ENCODE measurements at places on chromosomes 5 and 9. TPM values are rescaled to one million over a fixed set of nuclear protein-coding genes. Genes with fewer than 3 reads are reported as not detected.
A peak's percentile ranks its signal among the peaks of the same experiment; 100 is the strongest.

KIF20A gene
- 50.4 TPM for total RNA-seq

PCDHGA12 gene
- 0.17 TPM for total RNA-seq

PDE6A gene
- total RNA-seq: not detected

SOHLH1 gene
- not detected for total RNA-seq

BTNL9 gene
- total RNA-seq: not detected

PRSS3 gene
- not detected for total RNA-seq

MEGF10 gene
- 0.56 TPM for total RNA-seq

SYK gene
- 0.19 TPM for total RNA-seq

C1QTNF2 gene
- total RNA-seq: not detected

ANKRD31 gene
- 0.58 TPM for total RNA-seq

IFNA2 gene
- not detected for total RNA-seq

IL9 gene
- 2.6 TPM for total RNA-seq

GRCh38 chr5:133851521-133851920, 116.9 kb downstream of the C5orf15 start:
- no peak overlapping the region for H3K4me3 ChIP-seq
- peaks cover 16% of the 10 kb centered on the region for H3K27me3 ChIP-seq
- no peak overlapping the region for H3K27ac ChIP-seq
- H3K36me3 ChIP-seq: no peaks in the 10 kb centered on the region

DNA sequence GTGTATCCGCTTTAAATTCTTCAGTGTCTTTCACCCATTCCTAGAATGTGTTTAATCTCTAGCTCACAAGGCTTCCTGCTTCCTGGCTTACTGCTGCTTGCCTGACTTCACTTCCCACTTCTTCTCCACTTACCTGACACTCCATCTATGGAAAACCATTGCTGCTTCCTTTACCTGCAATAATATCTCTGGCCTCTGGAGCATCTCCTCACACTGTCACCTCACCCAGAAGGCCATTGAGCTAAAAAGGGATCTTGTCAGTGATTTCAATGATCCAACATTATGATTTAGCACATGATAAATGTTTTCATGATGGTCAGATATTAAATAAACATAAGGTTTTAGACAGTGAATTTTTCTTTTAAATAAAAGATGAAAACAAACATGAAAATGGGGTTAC, 281.1 kb downstream of the MRPS30 start:
- no peaks in the 10 kb centered on the region for H3K4me1 ChIP-seq
- no peaks in the 10 kb centered on the region for H3K27me3 ChIP-seq
- H3K27ac ChIP-seq: no peak overlapping the region
- no peak for DNase-seq
- H3K36me3 ChIP-seq: peaks cover under 1% of the 10 kb centered on the region

GRCh38 chr5:23530571-23530970, 23.2 kb downstream of the PRDM9 start:
- H3K27me3 ChIP-seq: no peaks in the 10 kb centered on the region
- H3K27ac ChIP-seq: no peak overlapping the region
- no peaks in the 10 kb centered on the region for H3K4me1 ChIP-seq

DNA sequence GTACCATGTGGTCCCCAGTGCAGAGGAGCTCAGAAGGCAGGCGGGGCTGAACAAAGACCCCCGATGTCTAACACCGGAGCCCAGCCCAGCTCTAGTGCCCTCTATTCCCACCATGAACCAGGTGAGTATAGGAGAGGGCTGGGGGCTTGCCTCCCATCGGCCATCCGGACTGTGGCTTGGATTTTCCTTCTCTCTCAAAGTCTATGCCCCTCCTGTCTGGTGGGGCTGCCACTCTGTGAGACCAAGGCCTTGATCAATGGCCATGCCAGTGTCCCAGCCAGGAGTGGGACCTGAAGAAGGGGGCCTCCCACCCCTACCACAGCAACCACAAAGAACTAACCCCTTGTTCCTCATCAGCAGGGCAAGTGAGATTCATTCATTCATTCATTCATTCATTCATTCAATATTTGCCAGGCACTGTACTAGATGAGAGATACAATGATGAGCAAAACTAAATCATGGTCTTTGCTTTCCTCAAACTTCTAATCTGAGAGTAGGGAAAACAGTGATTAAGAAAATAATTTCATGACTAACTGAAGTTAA, 47.6 kb downstream of the ARHGEF37 start:
- peaks cover 22% of the 10 kb centered on the region for H3K4me1 ChIP-seq
- H3K27ac ChIP-seq: no peak overlapping the region
- no peaks in the 10 kb centered on the region for H3K27me3 ChIP-seq
- H3K36me3 ChIP-seq: no peaks in the 10 kb centered on the region
- no peak overlapping the region for H3K4me3 ChIP-seq

DNA sequence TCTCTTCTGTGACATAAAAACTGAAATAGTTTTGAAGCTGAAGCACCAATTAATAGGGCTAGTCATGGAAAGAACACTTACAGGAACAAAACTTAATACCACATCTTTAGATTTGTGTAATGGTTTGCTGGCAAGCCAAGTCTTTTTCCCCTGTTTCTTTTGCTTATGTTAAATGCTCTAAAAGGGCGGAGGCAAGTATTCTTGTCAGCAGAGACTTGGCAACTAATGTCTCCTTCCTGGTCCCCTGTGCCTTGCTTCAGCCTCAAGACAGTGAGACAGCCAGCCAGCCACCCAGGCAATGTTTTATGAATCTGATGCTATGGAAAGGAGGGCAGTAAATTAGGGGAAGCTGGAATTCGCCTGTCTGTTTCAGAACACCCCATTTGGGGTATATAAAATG, 45.7 kb downstream of the PRRC1 start:
- no peak for DNase-seq
- no peak overlapping the region for H3K27ac ChIP-seq
- no peak overlapping the region for H3K4me3 ChIP-seq
- H3K4me1 ChIP-seq: peaks cover 3% of the 10 kb centered on the region

- no peaks in the 10 kb centered on the region for H3K27me3 ChIP-seq
- no peaks in the 10 kb centered on the region for H3K4me1 ChIP-seq
- H3K4me3 ChIP-seq: no peak overlapping the region
- H3K36me3 ChIP-seq: no peaks in the 10 kb centered on the region
- H3K27ac ChIP-seq: no peak overlapping the region
- DNase-seq: no peak
Measured at GRCh38 chr9:115849679-115850412, 303.7 kb upstream of the PAPPA start.

GRCh38 chr9:131841765-131842318, 102.0 kb upstream of the RAPGEF1 start:
- H3K4me1 ChIP-seq: peaks cover 24% of the 10 kb centered on the region
- H3K4me3 ChIP-seq: no peak overlapping the region

DNA sequence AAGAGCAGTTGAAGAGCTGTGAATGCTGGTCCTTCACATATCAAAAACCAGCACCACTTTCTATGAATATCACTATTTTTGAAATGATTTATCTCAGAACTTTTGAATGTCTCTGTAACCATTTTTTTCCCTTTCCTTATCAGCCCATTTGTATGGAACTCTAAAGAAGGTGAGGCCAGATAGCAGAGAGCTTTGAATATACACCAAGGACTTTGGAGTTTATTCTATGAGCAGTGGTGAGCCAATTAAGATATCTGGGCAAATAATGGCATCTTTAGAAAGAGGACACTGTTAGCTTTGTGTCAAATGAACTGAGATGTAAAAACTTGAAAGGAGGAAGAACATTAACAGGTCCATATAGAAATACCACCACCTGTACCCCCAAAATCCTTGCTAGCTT, 22.0 kb downstream of the KCTD16 start:
- H3K4me1 ChIP-seq: no peaks in the 10 kb centered on the region
- no peak overlapping the region for H3K27ac ChIP-seq
- no peak for DNase-seq

DNA sequence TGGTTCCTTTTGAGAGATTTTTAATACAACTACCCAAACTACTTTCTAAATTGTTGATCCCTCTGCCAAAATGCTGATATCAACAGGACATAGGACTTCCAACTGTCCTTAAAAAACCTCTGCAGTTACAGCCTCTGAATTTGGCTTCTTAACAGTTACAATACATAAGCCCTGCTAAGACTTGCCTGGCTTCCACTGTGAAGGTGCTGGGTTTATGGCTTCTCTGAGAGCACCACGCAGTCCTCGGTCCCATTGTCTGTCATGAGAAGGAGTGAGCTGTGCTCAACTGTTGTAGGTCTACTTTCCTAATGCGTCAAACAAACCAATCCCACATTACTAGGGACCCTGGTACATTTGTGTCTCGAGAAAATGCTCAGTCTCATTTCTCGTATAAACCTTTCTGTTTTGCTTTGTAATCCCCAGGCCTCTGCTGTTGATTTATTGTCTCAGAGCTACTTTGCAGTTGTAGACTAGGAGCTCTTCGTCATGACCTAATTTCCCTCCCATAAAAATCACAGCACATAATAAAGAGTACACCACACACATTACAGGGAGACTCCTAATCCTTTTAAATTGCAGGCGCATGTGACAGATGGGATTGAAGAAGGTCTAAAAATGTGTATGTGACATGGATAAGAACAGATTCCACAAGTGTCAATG, 274.9 kb downstream of the NR3C1 start:
- H3K27ac ChIP-seq: no peak overlapping the region
- H3K36me3 ChIP-seq: no peaks in the 10 kb centered on the region
- peaks cover 17% of the 10 kb centered on the region for H3K4me1 ChIP-seq
- H3K27me3 ChIP-seq: no peaks in the 10 kb centered on the region
- DNase-seq: no peak

DNA sequence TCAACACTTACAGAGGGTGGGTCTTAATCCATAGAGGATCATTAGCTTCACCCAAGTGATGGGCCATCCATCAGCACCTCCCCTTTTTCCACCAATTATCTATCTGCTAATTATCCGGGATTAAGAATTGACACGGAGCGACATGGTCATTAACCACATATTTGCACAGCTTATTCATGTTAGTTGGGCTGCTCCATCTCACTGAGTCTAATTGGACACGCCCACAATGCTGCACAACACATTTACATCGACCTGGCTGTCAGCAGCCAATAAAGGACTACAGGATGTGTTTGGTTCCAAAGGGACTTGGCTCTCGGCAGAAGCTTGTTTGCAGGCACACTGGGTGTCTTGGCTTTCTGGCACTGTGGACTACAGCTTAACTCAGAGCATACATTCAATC, 21.6 kb downstream of the FOXE1 start:
- no peaks in the 10 kb centered on the region for H3K4me1 ChIP-seq
- DNase-seq: no peak
- H3K27me3 ChIP-seq: no peaks in the 10 kb centered on the region

GRCh38 chr9:26308328-26308727, 584.3 kb downstream of the CAAP1 start:
- no peaks in the 10 kb centered on the region for H3K36me3 ChIP-seq
- no peak overlapping the region for H3K27ac ChIP-seq
- no peak for DNase-seq
- no peak overlapping the region for H3K4me3 ChIP-seq

DNA sequence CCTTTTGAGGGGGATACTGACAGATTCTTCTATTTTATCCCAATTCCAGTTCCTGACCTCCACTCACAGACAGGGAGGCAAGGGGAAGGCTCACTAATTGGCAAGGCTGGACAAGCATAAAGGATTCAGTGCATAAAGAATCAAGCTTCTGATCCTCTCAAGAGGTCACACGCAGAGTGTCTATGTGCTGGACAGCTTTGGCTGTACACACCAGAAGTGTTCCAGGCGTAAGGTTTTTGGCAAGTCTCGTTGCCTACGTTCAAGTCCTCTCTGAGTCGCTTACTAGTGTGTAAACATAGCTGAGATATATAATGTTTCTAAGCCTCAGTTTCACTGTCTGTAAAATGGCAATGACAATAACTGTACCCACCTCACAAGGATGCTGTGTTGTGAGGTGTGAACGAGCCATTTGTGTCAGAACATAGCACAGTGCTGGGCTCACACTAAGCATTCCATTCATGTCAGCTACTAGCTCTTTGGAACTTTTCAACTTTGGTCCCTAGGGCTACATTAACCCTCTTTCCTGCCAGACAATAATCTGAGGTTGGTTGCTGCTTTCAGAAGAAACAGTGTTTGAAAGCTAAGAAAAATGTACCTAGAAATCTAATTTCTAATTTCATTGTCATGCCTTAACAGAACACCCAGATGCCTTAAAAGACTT, 52.1 kb downstream of the PALM2AKAP2 start:
- no peaks in the 10 kb centered on the region for H3K4me1 ChIP-seq
- H3K36me3 ChIP-seq: no peaks in the 10 kb centered on the region
- DNase-seq: no peak

DNA sequence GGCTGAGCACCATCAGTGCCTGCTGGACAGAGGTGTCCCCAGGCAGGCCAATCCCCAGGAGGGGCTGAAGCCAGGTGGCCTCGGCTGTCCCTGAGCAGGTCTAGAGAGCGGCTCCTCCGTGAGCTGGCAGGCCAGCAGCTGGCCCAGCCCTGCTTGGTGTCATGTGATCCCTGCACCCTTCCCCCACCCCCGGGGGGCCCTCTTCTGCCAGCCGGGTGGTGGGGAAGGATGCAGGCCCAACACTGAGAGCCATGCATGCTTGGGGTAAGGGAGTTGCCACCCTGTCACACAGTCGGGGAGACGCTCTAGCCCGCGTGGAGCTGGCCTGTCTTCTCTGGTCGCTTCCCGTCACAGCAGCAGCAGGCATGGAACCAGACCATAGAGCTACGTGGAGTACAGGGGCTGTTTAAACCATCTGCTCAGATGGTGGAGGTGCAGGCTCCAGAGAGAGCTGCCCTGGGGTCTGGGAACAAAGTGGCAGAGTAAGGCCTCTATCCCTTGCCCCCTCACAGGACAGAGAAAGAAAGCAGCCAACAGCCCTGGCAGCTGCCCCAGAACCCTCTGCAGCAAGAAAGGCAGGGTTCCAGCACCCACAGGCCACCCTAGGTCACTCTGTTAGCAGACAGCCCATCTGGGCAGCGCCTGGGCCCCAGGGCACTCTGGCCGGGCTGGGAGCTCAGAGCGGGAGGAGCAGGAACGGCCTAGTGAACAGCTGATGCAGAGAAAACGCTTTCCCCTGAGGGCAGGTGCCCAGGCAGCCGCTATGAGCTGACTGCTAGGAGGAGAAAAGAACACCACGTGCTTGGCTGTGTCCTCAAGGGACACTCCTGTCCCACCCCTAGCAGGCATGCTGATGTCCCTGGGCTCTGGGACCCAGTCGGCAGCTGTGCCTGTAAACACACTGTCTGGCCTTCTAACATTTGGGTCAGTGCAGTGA, 6.8 kb downstream of the RALGDS start:
- peak overlapping the region; percentile 74 for H3K4me3 ChIP-seq
- peaks cover 5% of the 10 kb centered on the region for H3K36me3 ChIP-seq
- no peaks in the 10 kb centered on the region for H3K27me3 ChIP-seq

GRCh38 chr5:125582352-125582751, 835.9 kb upstream of the ZNF608 start:
- no peak for DNase-seq
- H3K27ac ChIP-seq: no peak overlapping the region
- no peak overlapping the region for H3K4me3 ChIP-seq
- no peaks in the 10 kb centered on the region for H3K27me3 ChIP-seq
- no peaks in the 10 kb centered on the region for H3K4me1 ChIP-seq
- no peaks in the 10 kb centered on the region for H3K36me3 ChIP-seq
